ENCODE measurements at places on chromosomes 1 and 21.
A peak's percentile ranks its signal among the peaks of the same experiment; 100 is the strongest.

GRCh38 chr1:200290010-200290685 lies 119.7 kb downstream of the ZNF281 start:
- no peak for DNase-seq

GRCh38 chr1:25712299-25712970 lies 87.6 kb upstream of the SELENON start:
- DNase-seq: no peak

- no peak for DNase-seq
Measured at GRCh38 chr1:65207317-65207716, 59.3 kb downstream of the AK4 start.

DNA sequence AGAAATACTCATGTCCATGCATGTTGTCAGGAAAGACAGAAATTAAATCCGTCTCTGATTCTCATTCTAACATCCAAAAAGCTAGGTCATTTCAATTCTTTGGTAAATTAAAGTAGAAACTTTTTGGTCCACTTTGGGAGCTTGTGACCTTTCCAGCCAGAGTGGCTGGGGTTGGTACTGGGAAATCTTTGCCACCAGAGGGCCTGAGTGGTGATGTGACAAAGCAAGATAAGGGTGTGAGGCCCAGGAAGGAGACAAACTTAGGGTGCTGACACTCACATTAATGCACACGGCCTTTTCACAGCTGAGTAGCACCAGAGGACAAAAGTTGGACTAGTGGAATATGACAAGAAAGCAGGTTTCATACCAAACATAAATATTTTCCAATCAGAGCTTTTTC lies 144.3 kb downstream of the DNM3 start:
- peak; percentile 3 for DNase-seq

DNA sequence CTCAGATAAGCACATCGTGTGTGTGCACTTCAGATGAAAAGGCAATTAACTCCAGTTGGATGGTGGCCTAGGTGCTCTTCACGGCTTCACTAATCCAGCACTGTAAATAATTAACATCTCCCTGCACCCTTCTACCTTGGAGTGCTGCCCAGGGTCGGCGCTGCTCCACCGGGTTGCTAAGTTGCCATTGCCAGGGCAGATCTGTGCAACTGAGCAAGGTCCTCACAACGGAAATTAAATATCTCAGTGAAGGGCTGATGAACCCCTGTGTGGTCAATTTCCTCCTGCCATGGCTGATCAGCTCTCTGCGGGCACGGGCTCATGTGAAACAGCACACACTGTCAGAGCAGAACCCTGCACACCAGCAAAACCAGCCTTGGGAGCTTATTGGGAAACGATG lies 63.2 kb downstream of the SYDE2 start:
- DNase-seq: peak; percentile 76

DNA sequence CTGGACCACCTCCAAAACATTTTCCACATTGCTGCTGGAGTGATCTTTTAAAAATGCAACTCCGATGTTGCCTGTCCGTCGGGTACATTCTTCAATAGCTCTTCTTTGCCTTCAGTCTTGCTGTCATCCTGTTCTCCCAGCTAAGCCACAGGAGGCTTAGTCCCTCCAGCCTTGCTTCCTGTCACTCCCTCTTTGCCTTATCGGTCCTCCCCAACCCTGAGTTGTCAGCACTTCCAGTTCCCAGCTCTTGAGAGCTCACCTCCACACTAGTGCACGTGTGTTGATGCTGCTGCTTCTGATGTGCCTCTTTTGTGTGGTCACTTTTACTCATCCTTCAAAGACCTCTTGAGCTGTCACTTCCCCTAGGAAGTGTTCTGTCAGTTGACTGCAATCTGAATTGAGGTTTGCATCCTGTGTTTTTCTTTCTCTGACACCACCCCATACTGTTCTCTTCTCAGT lies 15.3 kb downstream of the UCK2 start:
- no peak for DNase-seq

GRCh38 chr1:197093226-197093885 lies 26.3 kb upstream of the F13B start:
- DNase-seq: no peak
